ENCODE measurements at places on chromosomes 2 and 18. TPM values are rescaled to one million over a fixed set of nuclear protein-coding genes. Genes with fewer than 3 reads are reported as not detected.

Gene CCDC74A
- 6.5 TPM for total RNA-seq

Gene CCNYL1
- 19.2 TPM for total RNA-seq

Gene KCNK3
- total RNA-seq = 0.04 TPM

Gene CREG2
- total RNA-seq = 40.0 TPM

Gene ALK
- 0.87 TPM for total RNA-seq

Gene KRTCAP3
- not detected for total RNA-seq

Gene COL6A3
- total RNA-seq = 53.4 TPM

Gene MROH2A
- total RNA-seq = not detected

Gene COLEC11
- total RNA-seq = 0.44 TPM

Gene SCYGR5
- total RNA-seq = not detected

Gene ZNF516
- 1.7 TPM for total RNA-seq

Gene TXNDC2
- 0.87 TPM for total RNA-seq

Gene PROKR1
- total RNA-seq = 0.12 TPM

Gene GCA
- 18.7 TPM for total RNA-seq

Gene DIPK1C
- total RNA-seq = not detected

Gene SCN7A
- total RNA-seq = not detected

Gene AQP4
- total RNA-seq = not detected

Gene CAPN14
- total RNA-seq = not detected

Gene REG1B
- not detected for total RNA-seq

Gene GPR75
- 1.5 TPM for total RNA-seq

Gene TTN
- 1.1 TPM for total RNA-seq

Gene TRIM43
- total RNA-seq = not detected

Gene PIKFYVE
- 18.8 TPM for total RNA-seq

Gene CCDC141
- 0.40 TPM for total RNA-seq

Gene TUBA4B
- not detected for total RNA-seq

Gene COA5
- total RNA-seq = 34.0 TPM

Gene CENPA
- 42.4 TPM for total RNA-seq

Gene REL
- 8.9 TPM for total RNA-seq
